ENCODE measurements at places on chromosomes 13 and 19.

DNA sequence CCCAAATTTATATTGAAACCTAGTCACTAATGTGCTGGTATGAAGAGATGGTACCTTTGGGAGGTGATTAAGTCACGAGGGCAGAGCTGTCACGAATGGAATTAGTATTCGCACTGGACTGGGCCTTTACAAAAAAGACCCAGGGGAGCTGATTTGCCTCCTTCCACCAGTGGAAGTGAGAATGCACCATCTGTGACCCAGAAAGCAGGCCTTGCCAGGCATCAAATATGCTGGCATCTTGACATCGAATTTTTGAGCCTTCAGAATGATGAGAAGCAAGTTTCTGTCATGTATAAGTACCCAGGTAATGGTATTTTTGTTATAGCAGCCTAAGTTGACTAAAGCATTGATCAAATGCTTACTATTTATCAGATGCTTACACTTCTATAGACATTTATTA is 373.6 kb downstream of the FGF14 start:
- no peak for DNase-seq

DNA sequence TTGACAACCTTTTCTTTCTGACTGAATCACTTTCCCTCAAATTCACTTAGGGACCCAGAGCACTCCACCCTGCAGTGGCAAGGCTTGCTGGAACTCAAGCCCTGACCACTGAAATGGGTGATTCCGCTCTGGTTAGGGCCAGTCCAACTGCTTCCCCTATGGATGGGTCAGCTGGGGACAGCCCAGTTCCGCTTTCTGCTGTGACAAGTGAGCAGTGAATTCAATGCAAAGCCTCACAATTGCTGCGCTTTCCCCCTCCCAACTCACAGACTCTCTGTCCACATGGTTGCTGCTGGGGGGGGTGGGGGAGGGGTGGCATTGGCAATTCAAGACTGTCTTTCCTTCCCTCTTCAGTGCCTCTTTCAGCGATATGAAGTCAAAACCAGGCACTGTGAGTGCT is 18.7 kb downstream of the CD70 start:
- no peak for DNase-seq

- no peak for DNase-seq
These were observed 644 bp downstream of the MED26 start for GRCh38 chr19:16627193-16627927.

DNA sequence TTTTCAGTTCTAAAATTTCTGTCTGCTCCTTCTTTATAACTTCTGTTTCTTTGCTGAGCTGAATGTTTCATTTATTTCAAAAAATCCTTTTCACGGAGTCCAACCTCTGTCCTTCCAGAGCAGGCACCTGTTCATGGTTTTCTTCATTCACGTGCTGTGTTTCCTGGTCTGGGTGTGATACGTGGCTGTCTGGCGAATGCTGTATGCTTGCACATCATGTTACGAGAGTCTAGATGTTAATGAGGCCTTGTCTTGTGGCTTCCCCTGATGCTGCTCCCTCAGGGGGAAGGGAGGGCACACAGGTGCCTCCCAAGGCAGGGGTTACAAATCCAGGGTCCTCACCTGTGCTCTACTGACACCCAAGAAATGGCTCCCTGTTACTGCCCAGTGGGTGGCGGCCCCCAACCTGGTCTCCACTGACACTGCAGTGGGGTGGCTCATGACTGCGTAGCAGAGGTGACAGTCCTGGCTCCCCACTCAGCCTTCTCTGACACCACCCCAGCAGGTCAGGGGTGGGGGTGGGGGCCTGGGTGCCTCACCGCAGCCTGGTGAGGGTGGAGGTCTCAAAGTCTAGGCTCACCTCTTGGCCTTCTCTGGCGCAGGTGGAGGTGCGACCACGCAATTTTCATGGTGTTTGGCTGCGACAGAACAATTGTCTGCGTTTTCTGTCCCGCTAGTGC is 20.1 kb upstream of the RAB20 start:
- DNase-seq: no peak

- no peak for DNase-seq
These were observed 3.8 kb upstream of the KPTN start for GRCh38 chr19:47487551-47488515.

DNA sequence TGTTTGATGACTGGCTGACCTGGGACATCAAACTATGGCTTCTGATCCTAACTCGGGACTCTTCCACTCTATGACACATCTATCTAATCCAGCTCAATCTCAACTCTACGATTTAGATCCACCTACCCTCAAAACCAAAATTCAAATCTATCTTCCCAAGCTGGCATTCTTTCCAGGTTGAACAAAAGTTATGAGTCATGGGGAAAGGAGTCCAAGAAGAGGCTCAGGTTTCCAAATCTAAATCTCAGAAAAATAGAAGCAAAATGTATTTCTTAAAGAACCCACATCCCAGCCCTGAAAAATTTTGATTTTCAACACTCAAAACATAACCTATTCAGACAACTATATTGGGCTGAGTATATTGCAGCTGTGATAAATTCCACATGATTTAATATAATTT is 143.9 kb upstream of the IPO5 start:
- peak; percentile 8 for DNase-seq

DNA sequence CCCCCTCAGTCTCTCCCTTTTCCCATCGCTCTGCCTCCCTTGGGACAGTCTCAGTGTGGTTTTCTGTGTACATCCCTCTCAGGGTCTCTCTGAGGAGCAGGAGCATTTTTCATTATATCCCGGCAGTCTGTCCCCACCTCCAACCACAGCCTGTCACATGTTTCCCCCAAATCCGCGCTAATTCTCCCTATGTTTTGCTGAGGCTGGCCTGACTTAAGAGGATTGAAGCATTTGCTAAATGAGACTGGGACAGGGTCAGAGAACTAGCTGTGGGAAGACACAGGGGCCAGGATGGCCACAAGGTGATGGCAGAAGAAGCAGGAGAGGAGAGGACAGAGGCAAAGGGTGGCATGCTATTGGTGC is 5.5 kb downstream of the TPRX1 start:
- no peak for DNase-seq

DNA sequence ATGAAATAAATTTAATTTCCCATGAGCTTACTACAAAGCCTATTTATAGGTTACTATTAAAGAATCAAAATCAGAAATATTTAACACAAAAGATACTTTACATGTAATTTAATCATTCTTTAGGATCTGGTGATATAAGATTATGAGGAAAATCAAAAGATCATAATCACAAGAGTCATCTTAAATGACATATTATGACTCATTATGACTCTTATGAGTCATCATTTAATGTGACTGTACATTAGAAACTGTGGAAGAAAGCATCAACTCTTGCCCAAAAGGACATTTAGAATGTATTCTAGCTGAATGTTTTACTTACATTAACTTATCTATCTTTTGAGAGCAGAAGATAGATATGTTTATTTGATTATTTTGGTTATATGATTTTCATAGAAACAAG is 458.6 kb downstream of the DCT start:
- DNase-seq: peak; percentile 51

GRCh38 chr13:40139896-40140520 is 484.5 kb downstream of the COG6 start:
- no peak for DNase-seq

- DNase-seq: peak; percentile 6
These were observed 546.6 kb downstream of the DACH1 start for GRCh38 chr13:71320452-71320851.

DNA sequence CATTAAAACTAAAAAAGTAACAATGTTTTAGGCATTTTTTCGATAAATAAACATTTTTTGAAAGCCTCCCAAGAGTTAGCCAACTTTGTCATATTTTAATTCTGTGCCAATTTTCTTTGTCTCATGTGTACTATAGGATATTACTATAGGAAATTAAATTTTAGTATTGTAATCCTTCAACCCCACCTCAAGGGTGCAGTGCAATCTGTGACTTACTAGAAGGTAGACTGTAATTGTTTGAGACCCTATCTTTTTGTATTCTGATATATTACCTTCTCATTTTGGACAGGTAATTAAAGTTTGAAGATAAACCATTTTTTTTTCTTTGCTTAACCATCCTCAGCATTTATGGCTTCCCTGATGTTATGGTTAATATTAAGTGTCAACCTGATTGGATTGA is 457.8 kb downstream of the PCDH20 start:
- no peak for DNase-seq

- peak; percentile 74 for DNase-seq
These were observed 958 bp downstream of the CA11 start for GRCh38 chr19:48644839-48645619.

GRCh38 chr13:51590971-51591627 is 6.8 kb downstream of the WDFY2 start:
- DNase-seq: peak; percentile 64

GRCh38 chr13:31875134-31875533 is 135.8 kb downstream of the RXFP2 start:
- no peak for DNase-seq

DNA sequence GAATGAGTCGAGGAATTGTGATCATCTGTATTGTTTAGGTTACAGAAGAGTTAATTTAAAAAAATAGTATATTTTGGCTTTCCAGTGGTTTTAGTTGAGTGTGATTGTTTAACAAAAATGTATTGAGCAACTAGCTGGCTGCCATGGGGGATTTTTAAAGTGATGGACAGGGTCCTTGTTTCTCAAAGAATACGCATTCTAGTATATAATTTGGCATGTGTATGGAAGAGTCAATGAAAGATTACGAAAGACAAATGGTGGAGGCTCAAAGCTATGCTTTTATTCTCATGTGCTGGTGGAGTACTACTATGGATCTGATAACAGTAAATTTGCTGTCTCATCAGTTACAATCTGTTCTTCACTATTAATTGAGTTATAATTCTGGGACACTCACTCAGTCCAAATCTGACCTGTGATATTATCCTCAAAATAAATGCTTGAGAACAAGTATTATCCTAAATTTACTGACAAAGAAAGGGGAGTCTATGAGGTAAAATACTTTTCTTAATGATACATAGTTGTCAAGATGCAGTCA is 240.0 kb downstream of the GPC6 start:
- DNase-seq: no peak

DNA sequence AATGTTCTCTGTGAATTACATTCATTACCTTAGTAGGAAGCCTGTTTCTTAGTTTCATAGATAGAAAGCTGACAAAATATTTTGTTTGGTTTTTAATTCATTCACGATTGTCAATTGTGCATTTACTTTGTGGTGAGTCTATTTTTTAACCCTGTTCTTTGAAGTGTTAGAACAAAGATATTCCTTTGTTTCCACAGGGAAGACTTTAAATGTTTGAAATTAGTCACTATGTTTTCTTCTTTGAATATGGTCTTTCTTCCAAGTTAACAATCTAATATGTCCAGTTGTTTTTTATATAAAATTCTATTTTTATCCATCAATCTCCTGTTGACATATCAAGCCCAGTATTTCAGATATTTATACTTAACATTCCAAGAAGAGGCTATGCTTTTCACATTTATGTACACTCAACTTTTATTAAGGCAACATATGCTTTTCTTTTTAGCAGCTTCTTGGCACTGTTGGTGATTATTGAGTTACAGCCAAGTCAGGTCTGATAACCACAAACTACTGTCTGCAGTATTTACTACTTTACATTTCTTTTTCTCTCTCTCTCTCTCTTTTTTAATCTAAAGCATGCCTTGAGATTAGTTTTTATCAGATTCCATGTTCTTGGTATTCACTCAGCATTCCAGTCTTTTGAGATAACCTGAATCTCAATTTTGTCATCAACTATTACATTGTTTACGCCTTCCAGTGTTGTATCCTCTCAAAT is 812.8 kb upstream of the SLC10A2 start:
- DNase-seq: no peak

DNA sequence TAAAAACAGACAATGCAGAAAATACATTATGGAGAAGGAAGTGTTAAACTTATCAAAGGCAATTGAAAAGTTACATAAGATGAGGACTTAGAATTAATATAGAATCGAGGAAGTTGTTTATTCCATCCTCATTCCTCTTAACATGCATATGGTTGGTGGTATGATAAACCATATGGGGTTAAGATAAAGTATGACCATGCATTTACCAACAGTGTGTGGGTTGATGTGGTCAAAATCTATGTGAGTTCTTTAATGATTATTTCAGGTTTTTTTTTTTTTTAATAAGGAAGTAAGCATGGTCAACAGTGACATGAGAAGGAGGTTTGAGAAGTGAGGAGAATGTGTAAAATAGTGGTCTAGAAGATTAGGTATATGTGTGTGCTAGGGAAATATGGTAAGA is 94.5 kb downstream of the TDRD3 start:
- no peak for DNase-seq

GRCh38 chr19:9939301-9939913 is 3.1 kb upstream of the OLFM2 start:
- no peak for DNase-seq

- peak; percentile 24 for DNase-seq
These were observed 656 bp downstream of the PCCA start for GRCh38 chr13:100089465-100090032.

GRCh38 chr19:53947624-53948023 is 15.1 kb upstream of the CACNG8 start:
- no peak for DNase-seq

GRCh38 chr13:102913914-102914313 is 68.1 kb downstream of the ERCC5 start:
- peak; percentile 39 for DNase-seq

DNA sequence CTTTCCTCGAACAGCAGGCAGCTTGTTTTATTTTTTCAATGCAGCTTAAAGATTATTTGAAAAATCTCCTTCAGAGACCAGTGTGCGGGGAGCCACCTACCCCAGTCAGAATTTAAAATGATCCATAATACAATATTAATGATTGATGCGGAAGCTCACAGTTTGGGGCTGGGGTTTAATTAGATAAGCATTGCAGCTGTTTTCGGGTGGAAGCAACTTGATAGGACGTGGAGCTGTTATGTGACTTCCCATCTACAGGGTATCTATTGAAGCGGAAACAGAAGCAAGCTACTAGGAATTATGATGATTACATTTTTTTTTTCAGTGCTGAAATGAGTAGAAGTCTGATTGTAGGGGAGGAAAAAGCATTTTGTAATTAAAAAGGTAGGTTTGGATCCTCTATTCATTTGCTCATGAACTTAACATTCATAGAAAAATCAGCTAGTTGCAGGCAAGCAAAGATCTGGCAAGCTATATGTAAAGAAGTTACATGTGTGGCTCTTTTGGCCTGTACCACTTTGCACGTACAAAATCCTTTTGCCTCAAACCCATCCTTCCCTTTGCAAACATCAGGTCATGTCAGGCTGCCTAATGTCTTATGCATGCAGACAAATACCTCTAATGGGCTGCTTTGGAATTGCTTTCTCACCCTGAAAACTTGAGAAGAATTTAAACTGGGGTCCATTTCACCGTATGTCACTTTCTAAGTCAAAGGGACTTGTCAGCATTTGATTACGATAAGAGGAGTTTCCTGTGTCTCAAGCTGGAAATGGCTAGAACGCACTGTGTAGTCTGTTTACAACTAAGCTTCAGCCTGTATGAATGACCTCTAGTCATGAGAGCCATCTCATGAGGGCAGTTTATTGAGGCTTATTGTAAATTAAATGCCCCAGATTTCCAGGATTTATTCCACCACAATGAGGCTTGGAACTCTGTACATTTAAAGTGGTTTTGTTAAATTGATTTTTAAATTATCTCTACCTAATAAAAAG is 267.1 kb upstream of the TMTC4 start:
- no peak for DNase-seq

- peak; percentile 97 for DNase-seq
These were observed 1.4 kb upstream of the BCL3 start for GRCh38 chr19:44746946-44747738.

- DNase-seq: no peak
These were observed 15.5 kb downstream of the HDGFL2 start for GRCh38 chr19:4487572-4487971.

- peak; percentile 54 for DNase-seq
These were observed 8.0 kb downstream of the CCDC194 start for GRCh38 chr19:17385878-17386611.

- DNase-seq: peak; percentile 85
These were observed 1520.0 kb upstream of the SLC10A2 start for GRCh38 chr13:104586051-104586746.

GRCh38 chr19:14517840-14518505 is at the start of gene DNAJB1:
Gene DNAJB1 (minus strand): TSS chr19:14518397. CDS start chr19:14518349, 48 bp downstream.
- DNase-seq: peak; percentile 94
